ENCODE measurements at places on chromosomes 3 and 15.

DNA sequence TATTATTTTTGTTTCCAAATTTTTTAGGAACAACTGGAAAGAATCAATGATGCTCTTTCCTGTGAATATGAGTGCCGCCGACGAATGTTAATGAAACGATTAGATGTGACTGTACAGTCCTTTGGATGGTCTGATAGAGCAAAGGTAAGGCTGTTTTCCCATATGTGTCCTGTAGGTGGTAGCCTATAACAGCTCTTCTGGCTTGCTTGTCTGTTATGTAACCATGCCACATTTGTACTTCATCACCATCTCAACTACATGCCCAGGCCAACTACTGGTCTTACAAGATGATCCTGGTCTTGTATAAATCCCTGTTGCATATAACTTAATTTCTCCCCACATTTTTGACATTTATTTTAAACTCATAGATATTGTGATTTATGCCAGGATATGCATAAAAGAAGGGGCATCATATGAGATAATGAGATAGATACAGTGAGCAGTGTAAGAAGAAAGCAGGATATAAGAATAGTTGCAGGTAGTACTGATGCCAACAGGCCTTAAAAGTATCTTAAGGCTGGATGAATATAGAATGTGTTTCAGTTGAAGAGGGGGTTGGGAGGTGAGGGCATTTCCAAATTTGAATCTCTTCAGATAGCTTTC lies 20.3 kb downstream of the FAM98B start:
- peak; percentile 12 for DNase-seq

- no peak for DNase-seq
These were observed 252.2 kb upstream of the TBL1XR1 start for GRCh38 chr3:177449360-177450006.

GRCh38 chr3:195913382-195913781 lies 5.0 kb upstream of the TNK2 start:
- DNase-seq: no peak

DNA sequence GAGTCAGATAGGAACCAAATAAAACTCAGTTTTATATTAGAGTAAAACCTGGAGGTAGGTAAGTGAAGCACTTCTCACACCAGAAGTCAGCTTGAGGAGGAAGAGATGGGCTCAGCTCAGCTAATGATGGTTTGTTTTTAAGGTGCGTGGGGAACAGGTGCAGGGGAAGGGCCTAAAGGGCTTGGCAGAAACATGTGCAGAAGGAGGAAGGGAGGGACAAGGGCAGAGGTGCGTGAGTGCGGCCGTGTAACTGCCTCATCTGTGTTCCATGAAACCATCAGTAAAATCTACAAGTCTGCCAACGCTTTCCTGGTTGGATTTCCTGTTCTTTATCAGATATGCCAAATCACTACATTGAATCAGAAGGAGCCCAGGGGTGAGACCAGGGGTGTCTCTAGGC lies 19.9 kb downstream of the FYCO1 start:
- no peak for DNase-seq

DNA sequence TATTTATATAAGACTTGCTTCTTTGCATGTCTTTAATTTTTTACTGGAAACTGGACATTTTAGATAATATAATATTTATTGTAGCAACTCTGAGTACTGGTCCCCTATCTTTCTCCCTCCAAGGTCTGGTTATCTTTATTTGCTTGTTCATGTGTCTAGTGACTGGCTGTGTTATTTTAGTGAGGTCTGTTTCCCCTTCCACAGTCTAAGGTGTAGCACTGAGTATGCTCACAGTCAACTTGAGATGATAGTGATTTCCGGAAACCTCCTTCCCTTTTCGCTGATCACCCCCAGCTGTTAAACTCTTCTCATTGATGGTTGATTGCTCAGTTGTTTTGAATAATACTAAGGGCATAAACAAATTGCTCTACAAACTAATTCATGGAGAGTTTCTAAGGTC lies 37.0 kb downstream of the PCNP start:
- no peak for DNase-seq

GRCh38 chr3:105821433-105821832 lies 47.4 kb downstream of the CBLB start:
- DNase-seq: no peak

- no peak for DNase-seq
These were observed 89.5 kb downstream of the ZMAT3 start for GRCh38 chr3:178982137-178982536.

DNA sequence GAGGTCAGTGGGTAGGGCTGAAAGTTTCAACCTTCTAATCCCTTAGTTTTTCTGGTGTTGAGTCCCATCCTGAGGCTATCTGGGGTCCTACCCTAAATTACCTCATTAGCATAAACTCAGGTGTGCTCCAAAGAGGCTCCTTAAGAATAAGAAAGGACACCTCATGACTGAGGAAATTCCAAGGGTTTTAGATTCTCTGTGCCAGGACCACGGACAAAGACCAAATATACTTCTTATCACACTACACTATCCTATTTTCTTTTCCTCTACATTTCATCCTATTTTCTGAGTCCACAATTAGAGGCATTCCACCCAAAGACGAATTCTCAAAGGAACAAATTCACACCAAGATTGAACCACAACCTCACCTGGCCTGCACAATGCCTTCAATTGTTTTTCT lies 9.8 kb upstream of the THSD4 start:
- no peak for DNase-seq

DNA sequence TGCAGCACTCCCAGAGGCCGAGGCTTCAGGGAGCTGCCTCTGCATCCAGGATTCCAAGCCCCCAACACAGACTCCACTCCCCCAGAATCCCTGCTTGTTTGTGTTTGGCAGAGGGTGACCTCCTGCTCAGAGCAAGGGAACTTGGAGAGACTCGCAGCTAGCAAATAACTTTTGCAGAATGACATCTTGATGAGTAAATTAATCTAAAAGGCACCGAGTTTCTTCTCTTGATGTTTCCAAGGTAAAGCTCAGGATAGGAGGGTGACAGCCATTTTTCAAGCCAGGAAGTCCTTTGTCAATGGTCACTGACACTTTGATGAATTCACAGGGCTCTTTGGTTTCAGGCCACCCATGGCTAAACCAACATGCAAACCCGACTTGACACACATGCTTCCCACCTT lies 523.0 kb downstream of the NTRK3 start:
- no peak for DNase-seq

DNA sequence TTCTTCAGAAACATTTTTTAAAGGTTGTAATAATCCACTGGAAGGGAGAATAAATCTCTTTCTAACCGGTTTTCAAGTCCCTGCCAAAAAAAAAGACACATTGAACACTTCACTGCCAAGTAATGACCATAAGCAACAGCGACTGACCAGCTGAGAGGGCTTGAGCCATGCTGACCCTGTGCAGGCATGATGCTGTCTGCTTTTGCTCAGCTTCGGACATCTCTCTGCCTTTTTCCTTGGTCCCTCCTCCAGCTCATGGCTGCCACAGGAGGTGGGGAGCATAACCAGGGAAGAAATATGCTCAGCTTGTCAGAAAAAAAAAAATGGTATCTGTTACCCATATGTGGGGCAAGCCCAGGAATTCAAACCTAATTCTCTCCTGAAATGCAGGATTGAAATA lies 1.5 kb downstream of the IGSF10 start:
- DNase-seq: no peak

GRCh38 chr3:67509471-67510075 lies 144.8 kb downstream of the SUCLG2 start:
- no peak for DNase-seq

- no peak for DNase-seq
These were observed 415.5 kb downstream of the NAALADL2 start for GRCh38 chr3:175274474-175275218.

GRCh38 chr3:66629150-66629981 lies 128.5 kb upstream of the LRIG1 start:
- DNase-seq: no peak

All from activated CD4-positive, alpha-beta T cell treated with anti-CD3 and anti-CD28 coated beads, Interleukin-2, amount 50 U/mL, for 1 hour (primary cell).